Suppressor macrophage treated with lipopolysaccharide for 1 hour (primary cell): ENCODE measurements at places on chromosomes 12 and 14.

DNA sequence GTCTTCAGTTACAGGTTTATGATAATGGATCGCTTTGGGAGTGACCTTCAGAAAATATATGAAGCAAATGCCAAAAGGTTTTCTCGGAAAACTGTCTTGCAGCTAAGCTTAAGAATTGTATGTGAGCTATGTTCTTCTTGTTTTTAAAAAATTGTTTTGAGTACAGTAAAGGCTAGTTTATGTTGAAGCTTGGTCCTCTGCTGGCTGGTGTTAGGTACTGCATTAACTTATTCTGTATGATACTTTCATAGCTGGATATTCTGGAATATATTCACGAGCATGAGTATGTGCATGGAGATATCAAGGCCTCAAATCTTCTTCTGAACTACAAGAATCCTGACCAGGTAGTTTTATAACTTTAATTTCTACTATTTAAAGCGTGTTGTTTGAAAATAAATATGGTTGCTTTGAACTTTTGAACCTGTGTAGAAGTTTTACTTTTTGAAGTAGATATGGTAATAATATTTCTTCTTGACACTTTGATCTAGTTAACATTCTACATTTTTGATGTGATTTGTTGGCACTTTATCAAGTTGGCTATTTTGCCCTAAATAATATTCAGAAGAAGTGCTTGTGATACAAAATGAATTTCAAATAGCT is 55.7 kb downstream of the VRK1 start:
- peak; percentile 62 for DNase-seq

- DNase-seq: no peak
These were observed 44.6 kb downstream of the ZFP36L1 start for GRCh38 chr14:68748260-68748659.

- no peak for DNase-seq
These were observed 111.5 kb downstream of the PAX9 start for GRCh38 chr14:36773136-36773540.

- DNase-seq: no peak
These were observed 206.9 kb upstream of the AMIGO2 start for GRCh38 chr12:47286676-47287075.

DNA sequence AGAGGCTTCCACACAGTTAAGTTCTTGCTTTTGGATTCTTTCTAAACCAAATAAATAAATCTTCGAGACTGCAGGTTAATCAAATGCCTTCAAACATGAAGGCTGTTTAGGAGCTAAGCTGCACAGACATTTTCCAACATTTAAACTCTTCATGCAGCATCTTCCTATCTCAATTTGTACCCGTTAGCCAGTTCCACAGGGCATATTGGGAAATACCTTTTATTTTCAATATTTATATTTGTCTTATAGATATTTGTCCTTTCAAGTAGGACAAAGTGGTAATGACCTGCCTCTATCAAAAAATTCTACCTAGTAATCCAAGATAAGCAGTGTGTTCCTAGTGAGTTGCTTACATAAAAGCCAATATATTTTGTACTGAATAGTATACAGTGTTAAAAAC is 373.6 kb downstream of the DIO2 start:
- DNase-seq: no peak

DNA sequence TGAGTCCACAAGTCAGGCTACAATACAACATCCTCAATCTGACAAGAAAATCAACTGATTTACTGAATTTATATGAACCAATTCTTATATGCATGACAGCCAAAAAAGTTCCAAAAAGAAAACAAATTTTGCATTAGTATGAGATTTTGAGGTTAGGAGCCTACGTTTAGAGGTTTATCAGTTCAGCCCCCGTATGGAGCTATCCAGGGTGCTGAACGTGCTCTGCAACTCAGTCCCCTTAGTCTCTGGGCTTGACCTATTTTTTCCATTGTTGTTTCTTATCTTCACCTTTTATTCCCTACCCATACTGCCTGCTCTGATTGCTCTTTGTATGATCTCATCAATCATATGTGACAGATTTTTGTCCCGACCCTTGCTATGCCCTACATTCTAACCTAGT is 693.0 kb downstream of the NRXN3 start:
- peak; percentile 25 for DNase-seq

DNA sequence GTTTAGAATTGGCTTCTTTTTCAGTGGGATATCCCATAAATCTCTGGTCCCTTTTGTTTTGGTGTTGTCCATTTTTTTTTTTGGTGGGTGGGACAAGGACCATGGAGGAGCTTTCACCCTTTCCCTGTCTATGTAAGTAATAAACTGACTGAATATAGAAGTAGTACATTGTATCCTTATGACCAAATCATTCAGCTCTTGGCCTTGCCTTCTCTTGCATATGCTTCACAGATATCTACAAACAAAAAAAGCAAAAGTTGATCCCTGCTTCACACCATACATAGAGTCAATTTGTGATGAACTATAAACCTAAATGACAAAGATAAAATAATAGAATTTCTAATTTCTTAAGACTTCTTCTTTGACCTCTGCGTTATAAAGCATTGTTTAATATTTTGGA is 59.8 kb downstream of the SIX1 start:
- no peak for DNase-seq

DNA sequence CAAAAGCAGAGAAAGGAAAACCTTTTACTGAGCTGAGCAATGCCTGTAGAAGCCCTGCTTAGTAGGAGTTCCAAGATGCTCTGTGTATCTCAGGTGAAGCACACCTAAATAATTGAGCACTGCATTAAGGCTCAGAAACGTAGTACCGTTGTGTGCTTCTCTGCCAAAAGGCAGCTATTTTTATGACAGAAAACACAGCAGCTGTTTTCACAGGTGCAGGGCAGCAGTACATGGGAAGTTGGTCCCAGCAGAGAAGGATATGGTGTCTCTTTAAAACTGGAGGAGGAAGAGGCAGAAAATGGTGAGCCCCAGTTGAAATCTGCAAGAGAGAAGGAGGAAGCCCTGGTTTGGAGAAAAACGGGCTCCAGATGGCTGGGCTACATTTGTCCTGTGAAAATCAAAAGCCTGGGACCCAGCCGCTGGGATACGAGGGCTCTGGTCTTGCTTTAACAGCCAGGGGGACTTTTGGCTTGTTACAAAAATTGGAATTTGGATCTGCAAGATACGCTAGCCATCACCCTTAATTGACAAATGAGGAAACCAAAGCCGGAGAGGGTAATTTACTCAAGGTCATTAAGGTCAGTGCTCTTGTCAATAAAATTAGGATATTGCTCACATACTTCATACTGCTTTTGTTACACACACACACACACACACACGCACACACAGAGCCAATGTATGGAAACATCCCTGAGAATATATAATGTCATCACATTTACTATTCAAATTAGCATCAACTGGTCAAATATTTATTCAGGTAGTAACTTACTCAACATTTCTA is 27.3 kb downstream of the SPRING1 start:
- no peak for DNase-seq

DNA sequence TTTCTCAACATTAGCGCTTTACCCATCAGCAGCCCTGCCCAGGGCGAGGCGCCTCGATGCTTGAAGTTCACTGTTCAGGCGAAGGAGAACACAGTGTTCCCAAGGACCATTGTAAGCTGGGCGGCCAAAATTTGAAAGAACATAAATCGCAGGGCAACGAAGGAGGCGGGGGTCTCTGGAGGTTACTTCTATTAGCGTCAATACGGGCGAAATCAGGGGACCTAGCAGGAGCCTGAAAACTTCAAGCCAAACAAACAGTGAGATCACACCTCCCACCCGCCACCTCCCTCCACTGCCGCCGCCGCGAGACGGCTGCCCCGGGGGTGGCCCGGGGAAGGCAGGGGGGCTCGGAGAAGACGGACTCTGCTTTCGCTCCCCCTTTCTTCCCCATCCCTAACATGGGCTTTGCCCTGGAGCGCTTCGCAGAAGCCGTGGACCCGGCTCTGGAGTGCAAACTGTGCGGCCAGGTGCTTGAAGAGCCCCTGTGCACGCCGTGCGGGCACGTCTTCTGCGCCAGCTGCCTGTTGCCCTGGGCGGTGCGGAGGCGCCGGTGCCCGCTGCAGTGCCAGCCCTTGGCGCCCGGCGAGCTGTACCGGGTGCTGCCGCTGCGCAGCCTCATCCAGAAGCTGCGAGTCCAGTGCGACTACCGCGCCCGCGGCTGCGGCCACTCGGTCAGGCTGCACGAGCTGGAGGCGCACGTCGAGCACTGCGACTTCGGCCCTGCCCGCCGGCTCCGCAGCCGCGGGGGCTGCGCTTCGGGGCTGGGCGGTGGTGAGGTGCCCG is at the start of gene PDZRN4:
Gene PDZRN4, plus strand, starts transcription at position 263 of the 783 bp plus-strand sequence.
- DNase-seq: peak; percentile 11

GRCh38 chr12:85448031-85448430 is 168.0 kb downstream of the ALX1 start:
- no peak for DNase-seq

GRCh38 chr12:4111010-4111409 is 162.6 kb upstream of the CCND2 start:
- DNase-seq: no peak

- no peak for DNase-seq
These were observed 172.8 kb downstream of the NELL2 start for GRCh38 chr12:44703182-44703910.

DNA sequence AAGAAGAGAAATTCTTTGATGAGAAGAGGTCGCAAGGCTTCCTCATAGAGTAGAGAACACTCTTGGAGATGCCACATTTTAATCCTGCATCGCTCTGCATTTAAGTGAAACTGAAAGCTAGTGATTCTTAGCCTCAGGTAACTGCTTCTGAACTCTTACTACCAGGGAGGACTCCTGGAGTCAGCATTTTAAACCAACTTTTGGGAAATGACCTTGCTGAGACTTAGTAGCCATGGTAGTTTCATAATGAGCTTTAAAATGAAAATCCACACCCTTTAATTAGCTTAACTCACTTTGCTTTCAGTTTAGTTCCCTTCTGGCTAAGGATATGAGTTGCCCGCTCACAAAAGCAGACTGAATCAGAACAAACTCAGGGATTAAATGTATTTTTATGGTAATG is 80.3 kb downstream of the SYNE2 start:
- DNase-seq: no peak

- DNase-seq: no peak
These were observed 4.8 kb downstream of the CCDC177 start for GRCh38 chr14:69569859-69570258.

DNA sequence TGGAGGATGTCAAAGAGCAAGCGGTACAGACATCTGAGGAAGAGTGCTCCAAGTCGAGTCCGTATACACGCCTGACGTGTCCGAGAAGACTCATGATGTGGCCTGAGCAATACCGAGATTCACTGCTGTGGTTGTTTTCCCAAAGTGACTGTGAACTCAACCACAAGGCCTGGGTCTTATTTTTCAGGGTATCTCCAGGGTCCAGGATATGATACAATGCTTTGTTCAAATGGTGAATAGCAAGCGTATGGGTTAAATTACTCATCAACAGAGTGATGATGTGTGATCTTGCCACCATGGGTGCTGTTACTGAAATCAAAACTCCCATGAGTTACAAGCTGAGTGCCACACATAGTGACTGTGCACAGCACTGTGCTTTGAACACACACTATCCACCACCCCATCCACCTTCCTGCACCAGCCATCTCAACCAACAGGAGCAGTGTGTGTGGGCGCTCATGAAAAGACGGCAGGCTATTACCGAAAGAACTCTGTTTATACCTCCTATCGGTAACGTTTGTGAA is 109.6 kb downstream of the BCAT1 start:
- DNase-seq: peak; percentile 72

DNA sequence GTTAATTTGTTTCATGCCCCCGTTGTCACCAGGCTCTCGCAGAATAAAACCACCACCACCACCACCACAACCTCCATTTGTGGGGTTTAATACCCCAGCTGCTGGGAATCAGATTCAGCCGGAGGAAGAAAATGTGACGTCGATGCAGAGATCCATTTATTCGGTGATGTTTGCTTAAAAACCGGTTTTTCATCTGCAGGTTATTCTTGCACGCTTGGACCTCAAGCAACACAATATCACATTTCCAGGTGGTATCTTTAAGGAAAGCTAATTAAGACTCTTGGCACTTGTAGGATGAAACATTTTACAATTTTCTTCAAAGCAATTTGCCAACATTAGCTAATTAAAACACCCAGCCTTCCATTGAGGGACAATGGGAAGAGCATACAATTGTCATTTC is 39.8 kb downstream of the SPRING1 start:
- DNase-seq: no peak

DNA sequence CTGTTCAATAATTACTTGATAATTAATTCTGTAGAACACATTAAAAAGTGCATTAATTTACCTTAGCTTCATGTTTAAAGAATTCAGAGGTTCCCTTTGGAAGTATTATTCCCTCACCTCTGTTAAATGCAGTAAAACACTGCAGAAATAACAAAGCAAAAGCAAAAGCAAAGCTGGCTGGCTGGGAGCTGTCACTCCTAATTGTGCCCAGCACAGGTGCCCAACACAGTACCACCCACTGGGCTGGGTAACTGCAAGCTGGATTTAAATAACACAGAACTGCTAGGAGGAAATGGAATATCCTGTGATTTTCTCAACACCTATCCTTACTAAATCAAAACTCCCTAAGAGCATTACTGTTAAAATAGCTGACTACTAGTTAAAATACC is 72.6 kb downstream of the SLC2A13 start:
- no peak for DNase-seq

DNA sequence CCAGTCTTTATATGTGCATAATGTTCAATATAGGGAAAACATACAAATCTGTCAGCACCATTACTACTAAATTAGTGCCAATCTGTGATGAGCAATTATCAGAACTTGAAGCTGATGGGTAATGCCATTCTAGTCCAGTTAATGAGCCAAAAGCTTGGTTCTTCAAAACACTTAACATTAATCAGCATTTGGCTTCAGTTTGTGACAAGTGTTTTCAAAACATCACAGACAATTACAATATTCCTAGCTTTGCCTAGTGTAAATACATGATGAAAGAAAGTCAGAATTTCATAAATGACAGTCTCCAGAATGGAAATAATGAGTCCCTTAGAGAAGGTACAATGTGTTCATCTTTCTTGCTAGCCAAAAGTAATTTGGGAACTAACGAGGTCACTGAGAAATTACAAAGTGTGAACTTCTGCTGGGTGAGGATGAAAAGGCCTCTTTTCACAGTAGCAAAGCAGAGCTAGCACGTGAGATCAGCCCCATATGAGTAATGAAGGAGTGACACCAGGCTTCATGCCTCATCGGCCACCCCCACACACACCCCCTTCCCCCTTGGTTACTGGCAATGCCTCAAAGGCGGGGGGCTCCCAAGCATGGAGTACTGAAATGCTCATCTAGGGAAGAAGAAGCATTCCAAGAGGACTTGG is 180.6 kb upstream of the EEA1 start:
- DNase-seq: peak; percentile 72

DNA sequence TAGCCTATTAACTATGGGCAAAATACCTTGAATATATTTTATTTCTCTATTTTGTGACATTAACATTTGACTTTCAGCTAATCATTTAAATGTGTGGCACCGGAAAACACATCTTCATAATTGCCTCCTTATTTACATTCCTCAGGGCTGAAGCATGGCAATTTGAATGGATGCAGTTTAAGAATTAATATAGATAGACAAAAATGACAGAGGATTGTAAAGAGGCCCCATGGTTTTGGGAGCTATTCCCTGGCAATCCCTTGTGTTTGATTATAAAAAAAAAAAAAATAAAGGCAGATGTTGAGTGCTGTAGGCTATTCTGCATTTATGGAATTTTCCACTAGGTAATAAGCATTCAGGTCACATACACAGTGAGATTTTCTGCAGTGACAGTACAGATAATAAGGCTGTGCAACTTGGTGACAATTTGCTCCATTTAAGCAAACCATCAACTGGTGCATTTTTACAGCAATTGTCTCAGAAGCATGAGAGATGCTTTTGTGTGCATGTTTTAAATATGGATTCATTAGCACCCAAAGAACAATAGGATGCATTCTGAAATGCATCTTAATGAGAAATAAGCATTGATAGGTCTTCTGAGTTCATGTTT is 123.2 kb upstream of the SLC38A4 start:
- DNase-seq: no peak

- DNase-seq: no peak
These were observed 140.5 kb downstream of the KCNA5 start for GRCh38 chr12:5184186-5184585.
